ENCODE measurements at places on chromosomes 5 and 9.

DNA sequence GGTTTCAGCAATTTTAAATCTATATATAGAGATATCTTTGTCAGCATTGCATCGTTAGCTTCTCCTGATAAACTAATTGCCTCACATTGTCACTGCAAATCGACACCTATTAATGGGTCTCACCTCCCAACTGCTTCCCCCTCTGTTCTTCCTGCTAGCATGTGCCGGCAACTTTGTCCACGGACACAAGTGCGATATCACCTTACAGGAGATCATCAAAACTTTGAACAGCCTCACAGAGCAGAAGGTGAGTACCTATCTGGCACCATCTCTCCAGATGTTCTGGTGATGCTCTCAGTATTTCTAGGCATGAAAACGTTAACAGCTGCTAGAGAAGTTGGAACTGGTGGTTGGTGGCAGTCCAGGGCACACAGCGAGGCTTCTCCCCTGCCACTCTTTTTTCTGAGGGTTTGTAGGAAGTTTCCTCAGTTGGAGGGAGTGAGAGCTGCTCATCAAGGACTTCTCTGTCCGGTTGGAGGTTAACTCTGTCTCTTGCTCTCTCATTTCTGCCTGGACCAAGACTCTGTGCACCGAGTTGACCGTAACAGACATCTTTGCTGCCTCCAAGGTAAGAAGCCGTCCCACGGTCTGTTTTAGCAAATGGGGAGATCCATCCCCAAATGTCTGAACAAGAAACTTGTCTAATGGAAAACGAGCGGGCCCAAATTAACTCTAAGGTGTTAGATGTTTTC is at the start of gene IL4:
Gene IL4 (plus strand): TSS at position 51 of the 692 bp plus-strand sequence. CDS start 62 bp downstream, at position 113.
- no peak for DNase-seq

GRCh38 chr9:89425024-89425805 is 72.7 kb downstream of the SEMA4D start:
- no peak for DNase-seq

GRCh38 chr5:42377496-42377895 is 45.7 kb upstream of the GHR start:
- no peak for DNase-seq

GRCh38 chr9:26955222-26955903 is 849 bp upstream of the IFT74 start:
- no peak for DNase-seq

DNA sequence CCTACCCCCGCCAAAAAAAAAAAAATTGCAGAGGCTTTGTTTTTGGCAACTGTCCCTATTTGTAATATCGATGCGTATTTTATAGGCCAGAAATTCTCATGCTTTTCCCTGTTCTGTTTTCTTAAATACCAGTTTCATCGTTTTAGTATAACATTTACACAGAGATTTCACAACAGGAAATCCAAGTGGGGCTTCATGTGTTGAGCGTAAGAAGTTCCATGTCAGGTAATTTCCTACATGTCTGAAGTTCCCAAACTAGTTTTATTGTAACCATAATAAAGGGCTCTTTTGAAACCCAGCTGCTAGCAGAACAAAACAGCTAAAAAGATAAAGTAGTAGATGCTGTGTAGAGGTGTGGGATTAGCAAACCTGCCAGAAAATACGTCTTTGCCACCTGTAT is 4.2 kb downstream of the SMC5 start:
- no peak for DNase-seq

DNA sequence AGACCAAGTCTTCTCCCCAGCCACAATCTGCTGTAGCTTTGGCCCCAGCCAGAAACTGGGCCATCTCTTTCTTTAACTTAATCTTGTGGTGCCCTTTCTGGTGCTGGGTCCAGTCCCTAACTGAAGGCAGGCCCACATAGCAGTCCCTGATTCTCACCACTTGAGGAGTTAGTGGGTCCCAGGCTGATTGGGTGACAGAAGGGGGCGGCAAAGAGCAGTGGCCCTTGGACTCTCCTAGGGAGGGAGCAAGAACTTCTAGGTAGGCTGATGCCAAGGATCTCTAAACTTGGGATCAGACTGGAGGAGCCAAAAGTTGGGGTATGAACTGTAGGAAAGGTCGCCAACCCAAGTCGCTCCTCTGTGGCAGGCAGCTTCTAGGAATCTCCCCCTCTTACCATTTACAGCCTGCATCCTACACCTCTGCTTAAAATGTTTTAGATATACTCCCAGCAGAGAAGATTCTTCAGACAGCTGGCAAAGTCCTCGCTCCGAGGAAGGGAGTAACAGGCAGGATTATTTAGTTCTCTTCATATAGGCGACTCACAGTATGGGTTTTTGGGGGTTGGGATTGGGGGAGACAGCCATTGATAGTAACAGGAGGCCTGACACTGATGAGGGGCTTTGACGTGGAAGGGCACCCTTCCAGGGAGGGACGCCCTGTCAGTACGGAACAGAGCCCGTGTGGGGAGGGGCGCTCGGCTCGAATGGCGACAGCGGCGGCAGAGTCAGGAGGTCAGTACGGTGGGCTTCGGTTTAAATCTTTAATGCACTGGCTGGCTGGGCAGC is 2.0 kb upstream of the CCL27 start:
- DNase-seq, result no peak

- DNase-seq, result no peak
Measured at GRCh38 chr5:150541895-150542294, 34.0 kb downstream of the NDST1 start.

- DNase-seq, result no peak
Measured at GRCh38 chr5:110179321-110179720, 489.6 kb downstream of the MAN2A1 start.

GRCh38 chr5:95883185-95884016 is 60.9 kb upstream of the GLRX start:
- DNase-seq, result no peak

DNA sequence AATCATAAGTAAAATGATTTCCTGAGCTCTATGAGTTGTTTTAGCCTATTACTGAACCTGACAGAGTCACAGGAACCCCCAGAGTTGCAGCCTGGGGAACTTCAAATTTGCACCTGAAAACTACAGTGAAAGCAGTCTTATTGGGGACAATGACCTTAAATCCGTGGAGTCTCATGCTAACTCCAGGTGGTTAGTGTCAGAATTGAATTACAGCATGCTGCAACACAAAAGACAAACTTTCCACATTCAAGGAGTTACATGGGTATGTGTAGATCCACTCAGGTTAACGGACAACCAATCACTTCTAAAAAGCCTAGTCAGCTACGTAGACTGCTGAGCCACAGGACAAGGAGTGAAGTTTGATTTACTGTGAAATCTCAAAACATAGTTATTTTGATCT is 49.7 kb downstream of the PLPP1 start:
- no peak for DNase-seq

DNA sequence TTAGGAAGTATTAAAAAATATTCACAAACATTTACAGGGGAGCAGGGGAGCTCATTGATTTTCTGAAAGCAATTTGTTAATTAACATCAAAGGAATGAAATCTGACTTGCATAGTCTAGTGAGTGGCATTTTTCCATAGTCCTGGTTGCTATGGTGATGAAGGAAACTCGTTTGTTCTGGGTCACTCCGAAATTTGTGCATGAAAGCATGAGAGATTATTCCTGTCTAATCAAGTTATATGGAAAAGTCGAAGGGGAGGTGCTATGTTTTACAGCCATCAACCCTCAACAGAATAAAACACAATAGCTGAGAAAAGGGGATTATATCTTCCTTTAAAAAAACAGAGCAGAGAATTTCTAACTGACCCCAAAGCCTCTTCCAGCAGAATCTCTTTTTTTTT is 1495.7 kb upstream of the WWC1 start:
- no peak for DNase-seq

Measured in stimulated activated CD8-positive, alpha-beta memory T cell treated with anti-CD3 and anti-CD28 coated beads, Interleukin-15, amount 100 ng/mL, for 48 hours (primary cell).